IMR-90 (cell line): ENCODE measurements at places on chromosomes 1 and 21. TPM values are rescaled to one million over a fixed set of nuclear protein-coding genes. Genes with fewer than 3 reads are reported as not detected.

- no peaks in the 10 kb centered on the region for H3K4me1 ChIP-seq
- no peaks in the 10 kb centered on the region for H3K36me3 ChIP-seq
- H3K27ac ChIP-seq: no peak overlapping the region
- no peaks in the 10 kb centered on the region for H3K27me3 ChIP-seq
- no peak overlapping the region for H3K4me3 ChIP-seq
These were observed 463.3 kb downstream of the DPYD start for GRCh38 chr1:97457446-97458089.

- H3K27ac ChIP-seq: no peak overlapping the region
- H3K36me3 ChIP-seq: peaks cover 48% of the 10 kb centered on the region
These were observed 11.8 kb upstream of the TMEM39B start for GRCh38 chr1:32060914-32061313.

ZFP69 gene
- 1.6 and 2.5 TPM in 2 replicates for total RNA-seq

GRCh38 chr1:162626094-162626493 lies 6.2 kb upstream of the DDR2 start:
- H3K4me3 ChIP-seq: no peak overlapping the region
- DNase-seq: peak; percentile 33
- no peaks in the 10 kb centered on the region for H3K27me3 ChIP-seq
- no peaks in the 10 kb centered on the region for H3K36me3 ChIP-seq

GNAT2 gene
- total RNA-seq: 0.28 and 0.36 TPM in 2 replicates

DNA sequence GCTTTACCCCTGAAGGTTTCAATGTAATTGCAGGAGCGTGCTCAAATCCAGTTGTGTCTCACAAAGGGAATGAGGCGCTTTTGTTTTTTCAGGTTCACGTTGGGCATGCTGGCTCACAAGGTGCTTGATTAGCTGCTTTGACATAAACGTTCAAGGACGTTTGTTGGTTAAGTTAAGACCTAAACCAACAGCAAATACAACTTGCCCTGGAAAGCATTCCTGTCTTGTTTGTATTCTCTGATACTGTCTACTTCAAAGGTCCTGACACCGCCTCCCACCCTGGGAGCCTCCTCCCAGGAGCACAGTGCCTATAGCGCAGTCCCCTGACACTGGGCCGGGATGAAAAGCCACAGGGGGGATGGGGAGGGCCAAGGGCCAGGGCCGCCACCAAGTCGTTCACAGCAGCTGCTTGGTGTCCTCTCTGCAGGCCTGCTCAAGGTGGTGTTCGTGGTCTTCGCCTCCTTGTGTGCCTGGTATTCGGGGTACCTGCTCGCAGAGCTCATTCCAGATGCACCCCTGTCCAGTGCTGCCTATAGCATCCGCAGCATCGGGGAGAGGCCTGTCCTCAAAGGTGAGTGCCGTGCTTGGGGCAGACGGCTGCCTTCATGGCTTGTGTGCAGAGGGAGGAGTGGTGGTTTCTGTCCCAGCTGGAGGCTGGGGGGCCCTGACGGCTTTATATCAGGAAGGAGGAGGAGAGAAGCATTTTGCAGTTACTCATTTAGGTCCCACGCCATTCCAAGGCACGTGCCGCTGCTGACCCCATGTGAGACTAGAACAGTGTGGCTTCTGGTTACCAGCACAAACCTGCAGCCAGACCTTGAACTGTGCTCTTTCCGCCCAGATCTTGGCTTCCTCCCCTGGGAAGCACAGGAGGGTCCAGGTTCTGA lies 6.1 kb downstream of the FAM3B start:
- H3K4me1 ChIP-seq: no peaks in the 10 kb centered on the region
- no peak for DNase-seq
- H3K4me3 ChIP-seq: no peak overlapping the region
- no peaks in the 10 kb centered on the region for H3K36me3 ChIP-seq
- H3K27me3 ChIP-seq: peaks cover 22% of the 10 kb centered on the region

- DNase-seq: peak; percentile 89
- no peaks in the 10 kb centered on the region for H3K36me3 ChIP-seq
- no peaks in the 10 kb centered on the region for H3K27me3 ChIP-seq
- H3K4me1 ChIP-seq: peaks cover 14% of the 10 kb centered on the region
- peak overlapping the region; percentile 95 for H3K27ac ChIP-seq
These were observed 60.3 kb downstream of the KCNJ6 start for GRCh38 chr21:37855647-37856625.

- DNase-seq: no peak
- no peak overlapping the region for H3K27ac ChIP-seq
- no peaks in the 10 kb centered on the region for H3K4me1 ChIP-seq
- no peaks in the 10 kb centered on the region for H3K36me3 ChIP-seq
- H3K27me3 ChIP-seq: peaks cover 7% of the 10 kb centered on the region
These were observed 74.6 kb downstream of the RUNX3 start for GRCh38 chr1:24855474-24855873.
